ENCODE measurements at places on chromosomes 3 and 15.

DNA sequence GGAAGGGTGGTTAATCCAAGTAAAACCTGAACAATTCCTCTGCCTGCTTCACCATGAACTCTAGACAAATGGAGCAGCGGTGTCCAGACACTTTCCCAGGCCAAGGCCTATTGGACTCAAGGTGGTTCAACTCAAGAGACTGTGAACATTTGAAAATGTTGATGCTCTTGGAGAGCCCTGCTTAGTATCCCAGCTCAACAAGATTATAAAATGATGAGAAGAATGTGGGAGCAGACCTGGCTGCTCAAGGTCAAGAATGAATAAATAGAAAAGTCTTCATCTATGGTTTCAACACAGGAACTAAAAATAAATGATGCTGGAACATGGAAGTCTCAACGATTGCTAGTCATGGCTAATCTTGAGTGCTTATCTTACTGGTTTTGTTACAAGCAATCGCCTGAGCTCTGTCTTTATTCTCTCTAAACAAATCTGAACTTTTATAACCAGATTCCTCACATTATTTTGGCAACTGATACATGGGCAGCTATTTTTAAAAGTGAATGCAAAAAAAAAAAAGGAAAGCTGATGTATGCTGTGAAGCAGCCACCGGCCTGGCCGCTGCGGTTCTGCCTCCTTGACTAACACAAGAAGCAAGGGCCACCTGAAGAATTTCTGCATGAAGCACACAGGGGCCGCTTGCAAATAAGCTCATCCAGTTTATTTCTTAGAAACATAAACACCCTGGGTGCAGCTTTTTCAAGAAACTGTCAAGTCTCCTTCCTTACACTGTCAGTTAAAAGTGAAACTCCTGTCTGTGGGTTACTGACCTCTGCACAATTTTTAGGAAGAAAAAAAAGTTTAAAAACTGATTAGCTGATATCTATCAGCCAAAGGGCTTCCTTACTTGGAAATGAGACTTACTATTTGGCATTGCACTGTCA is 120.1 kb upstream of the ARHGEF3 start:
- DNase-seq, result no peak

DNA sequence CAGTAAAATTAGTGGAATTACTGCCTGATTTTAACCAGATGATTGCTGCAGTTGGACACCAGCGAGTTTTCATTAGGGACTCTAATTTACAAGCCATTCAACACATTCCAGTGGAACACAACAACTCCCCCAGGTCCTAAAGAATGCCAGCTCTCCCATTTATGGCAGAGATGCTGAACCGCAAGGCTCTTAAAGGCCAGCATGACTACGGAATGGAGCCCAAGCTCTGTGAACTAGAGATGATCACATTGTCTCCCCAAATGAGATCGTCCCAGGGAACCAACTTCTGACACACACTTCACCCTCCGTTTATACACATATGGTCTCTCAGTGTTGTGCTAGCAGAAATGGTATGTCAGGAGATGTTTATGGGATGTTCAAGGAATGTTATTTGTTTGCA is 446.2 kb upstream of the NR2F2 start:
- peak; percentile 80 for DNase-seq

DNA sequence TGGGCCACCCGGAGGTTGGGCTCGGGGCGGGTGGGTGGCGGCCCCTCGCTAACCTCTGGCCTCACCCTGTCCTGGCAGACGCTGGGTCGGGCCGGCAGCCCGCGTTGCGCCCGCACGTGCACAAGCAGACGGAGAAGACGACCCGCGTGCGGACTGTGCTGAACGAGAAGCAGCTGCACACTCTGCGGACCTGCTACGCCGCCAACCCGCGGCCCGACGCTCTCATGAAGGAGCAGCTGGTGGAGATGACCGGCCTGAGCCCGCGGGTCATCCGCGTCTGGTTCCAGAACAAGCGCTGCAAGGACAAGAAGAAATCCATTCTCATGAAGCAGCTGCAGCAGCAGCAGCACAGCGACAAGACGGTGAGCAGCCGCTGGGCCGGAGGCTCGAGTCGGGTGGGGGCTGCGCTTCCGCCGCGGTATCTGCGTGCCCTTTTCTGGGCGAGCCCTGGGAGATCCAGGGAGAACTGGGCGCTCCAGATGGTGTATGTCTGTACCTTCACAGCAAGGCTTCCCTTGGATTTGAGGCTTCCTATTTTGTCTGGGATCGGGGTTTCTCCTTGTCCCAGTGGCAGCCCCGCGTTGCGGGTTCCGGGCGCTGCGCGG is 3.7 kb downstream of the ISL2 start:
- peak; percentile 80 for DNase-seq

- no peak for DNase-seq
Observed at GRCh38 chr15:61517335-61517734, 288.2 kb upstream of the RORA start.

GRCh38 chr3:76310667-76311066 is 525.3 kb upstream of the ZNF717 start:
- DNase-seq, result peak; percentile 78

- DNase-seq, result no peak
Observed at GRCh38 chr3:106157411-106157810, 288.6 kb upstream of the CBLB start.

GRCh38 chr15:85795337-85796305 is 896 bp upstream of the KLHL25 start:
- DNase-seq, result no peak

GRCh38 chr15:97786741-97787140 is 173.8 kb upstream of the ARRDC4 start:
- DNase-seq, result no peak

DNA sequence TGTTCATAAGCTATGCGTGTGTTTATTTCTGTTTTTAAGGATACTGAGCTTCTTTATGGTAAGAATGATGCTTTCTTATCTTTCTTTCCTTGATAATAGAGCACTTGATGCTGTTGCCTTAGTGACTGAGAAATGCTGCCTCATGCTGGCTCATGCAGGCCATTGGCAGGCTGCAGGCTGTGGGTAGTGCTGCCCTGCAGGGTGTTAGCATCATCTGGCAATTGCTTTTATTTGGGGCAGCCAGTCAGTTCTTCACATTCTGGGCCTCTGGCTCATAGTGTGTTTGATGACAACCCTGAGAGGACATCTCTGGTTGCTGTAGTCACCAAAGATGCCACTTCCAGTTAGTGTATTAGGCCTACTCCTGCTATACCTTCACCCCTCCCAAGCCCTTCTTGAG is 66.2 kb upstream of the ONECUT1 start:
- DNase-seq, result no peak

DNA sequence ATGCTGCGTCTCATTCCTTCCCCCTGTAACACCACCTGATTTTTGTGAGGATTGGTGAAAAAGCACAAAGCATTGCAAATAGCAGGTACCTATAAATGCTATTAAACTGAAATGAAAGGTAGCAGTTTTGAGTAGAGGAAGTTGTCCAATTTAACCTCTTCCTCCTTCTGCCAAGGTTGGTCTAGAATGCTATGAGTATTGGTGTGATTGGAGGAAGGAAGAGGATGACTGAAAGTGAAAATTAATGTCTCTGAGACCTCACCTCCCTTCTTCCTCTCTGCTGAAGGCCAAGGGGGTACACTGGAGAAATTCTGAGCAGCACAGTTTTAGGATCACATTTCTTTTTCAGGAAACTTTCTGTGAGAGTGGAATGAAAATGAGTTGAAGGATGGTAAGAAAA is 94.4 kb downstream of the DTWD1 start:
- DNase-seq, result no peak

- DNase-seq, result no peak
Observed at GRCh38 chr3:73391984-73392383, 232.8 kb downstream of the PDZRN3 start.

DNA sequence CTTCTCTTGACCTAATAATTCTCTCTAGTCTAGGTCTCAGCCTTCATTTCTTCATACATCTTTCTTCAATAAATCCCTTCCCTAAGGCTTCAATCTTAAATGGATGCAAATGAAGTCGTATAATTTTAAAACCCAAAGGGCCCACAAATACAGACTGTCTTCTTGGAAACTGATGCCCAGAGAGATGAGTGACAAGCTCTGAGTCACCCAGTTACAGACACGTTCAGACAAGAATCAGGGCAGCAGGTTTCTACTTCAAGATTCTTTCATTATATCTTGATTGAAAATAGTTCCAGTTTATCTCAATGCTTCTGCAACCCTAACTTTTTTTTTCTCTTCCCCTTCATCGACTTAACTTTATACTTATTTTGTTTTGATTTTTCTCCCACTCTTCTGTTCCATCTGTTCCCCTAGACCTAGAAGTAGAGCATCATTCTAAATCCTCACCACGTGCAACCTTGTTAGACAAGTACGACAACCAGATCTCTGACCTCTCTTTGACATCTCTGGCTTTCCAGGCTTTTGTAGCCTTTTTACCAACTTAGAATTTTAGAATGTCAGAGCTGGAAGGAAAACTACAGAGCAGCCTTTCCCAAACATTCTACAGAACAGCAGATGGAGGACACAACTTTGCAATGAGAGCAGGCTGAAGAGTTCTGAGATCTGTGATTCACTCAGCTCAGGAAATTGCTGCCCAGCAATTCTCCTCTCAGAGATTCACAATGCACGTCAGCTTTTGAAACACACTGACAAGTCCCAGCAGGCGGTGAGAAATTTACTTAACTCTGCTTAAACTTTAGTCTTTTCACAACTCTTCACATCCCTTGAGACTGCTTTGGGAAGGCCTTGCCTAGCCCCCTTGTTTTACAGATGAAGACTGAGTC is 25.3 kb downstream of the NCEH1 start:
- no peak for DNase-seq

- DNase-seq, result no peak
Observed at GRCh38 chr15:74264081-74264501, 28.0 kb downstream of the CCDC33 start.

DNA sequence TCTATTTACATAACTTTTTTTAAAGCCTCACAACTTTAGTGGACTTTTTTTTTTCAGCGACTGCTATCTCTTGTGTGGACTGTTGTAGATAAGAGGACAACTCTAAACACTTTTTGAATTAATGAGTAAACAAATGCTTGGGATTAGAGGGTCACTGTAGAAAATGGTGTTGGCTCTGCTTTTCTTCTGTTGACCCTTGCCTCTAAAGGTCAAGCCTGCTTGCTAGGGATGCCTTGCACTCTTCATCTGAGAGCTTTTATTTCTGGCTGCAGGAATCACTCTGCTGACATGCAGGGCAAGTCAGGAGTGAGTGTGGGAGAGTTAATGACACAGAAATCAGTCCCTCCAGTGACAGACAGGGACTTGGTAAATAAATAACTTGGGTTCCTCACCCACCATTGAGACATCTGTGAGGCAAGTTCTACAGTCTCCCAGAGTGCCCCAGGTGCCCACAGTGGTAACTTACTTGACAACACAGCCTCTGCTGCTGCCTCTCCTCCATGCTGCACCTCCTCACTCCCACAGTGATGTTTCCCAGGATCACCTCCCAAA is 390.1 kb downstream of the IL20RB start:
- no peak for DNase-seq

GRCh38 chr3:52752045-52752660 is 18.6 kb downstream of the NEK4 start:
- no peak for DNase-seq

DNA sequence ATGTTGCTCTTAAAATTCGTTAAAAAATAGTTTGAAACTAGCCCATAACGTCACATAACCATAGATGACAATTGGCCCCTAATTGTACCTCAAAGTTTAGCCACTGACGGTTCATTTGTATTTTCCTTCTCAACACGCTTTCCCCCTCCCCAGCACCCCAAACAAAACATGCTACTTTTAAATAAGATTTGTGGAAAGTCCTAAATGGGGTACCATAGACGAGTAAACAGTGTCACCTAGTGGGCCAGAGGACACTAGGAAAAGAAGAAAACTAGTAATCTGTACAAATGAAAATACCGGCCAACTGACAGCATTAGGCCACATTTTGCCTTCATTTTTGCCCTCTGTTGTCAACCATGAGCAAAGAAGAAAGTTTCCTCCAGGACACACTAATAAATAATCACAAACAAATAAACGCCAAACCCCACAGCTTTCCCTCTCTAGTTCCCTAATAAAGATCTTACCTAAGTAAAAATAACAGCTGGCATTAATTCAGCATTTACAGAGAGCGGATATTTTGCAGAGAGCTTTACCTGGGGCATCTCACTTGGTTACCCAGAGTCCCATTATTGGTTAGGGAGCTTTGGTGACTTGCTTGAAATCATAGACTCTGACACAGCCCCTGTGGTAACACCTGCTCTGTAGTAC is 175.1 kb upstream of the ATP11B start:
- DNase-seq, result peak; percentile 48

- DNase-seq, result peak; percentile 46
Observed at GRCh38 chr3:188266562-188267274, 112.8 kb downstream of the LPP start.

DNA sequence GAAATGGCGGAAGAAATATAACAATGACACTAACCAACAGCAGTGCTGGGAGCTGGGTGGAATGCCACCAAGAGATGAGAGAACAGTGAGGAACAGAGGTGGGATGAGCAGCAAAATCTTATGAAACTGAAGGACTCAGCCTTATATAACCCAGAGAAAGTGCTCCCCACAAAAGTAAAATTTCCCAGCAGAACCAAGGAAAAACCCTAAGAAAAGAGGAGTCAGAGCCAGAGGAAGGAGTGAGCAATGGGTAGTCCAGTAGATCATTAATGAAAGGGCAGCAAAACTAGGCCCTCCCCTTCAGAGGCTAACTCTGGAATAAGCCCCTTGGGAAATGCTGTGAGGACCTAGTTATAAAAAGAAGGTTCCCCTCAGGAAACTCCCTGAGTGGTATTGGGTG is 24.7 kb upstream of the UBE2E1 start:
- DNase-seq, result no peak

DNA sequence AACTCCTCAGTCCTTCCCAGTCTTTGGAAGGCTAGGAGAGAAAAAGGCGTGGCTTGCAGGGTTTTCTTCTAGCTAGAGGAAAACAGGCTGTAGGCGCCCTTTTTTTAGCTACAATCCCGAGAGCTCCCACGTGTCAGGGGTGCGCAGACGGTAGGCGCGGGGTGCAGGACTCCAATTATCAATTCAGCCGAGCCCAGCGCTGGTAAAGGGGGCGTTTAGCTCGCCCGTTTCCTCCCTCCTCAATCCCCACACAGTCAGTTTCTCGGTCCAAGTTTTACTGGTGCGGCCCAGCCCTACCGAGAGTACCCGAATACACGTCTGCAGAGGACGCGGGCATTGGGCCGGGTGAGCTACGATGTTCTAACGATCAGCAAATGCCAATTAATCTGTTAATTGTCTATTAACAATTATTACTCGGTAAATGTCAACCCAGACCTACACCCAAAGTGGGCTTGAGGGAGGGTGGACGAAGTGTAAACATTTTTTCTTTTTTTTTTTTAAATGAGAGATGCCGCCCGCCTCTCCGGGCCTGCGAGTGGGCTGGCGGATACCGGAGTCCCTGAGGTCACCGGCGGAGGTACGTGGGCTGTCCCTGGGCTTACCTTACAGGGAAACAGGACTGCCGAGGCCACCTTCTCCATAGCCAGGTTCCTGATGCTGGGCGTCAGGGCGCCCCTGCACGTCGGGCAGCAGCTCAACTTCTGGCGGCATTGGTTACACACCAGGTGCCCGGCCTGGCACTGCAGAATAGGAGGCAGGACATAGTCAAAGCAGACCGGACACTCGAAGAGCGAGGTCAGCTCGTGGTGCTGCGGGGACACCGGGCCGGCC is 923 bp downstream of the SIAH2 start:
- DNase-seq, result no peak

- no peak for DNase-seq
Observed at GRCh38 chr15:98964466-98965133, 43.0 kb downstream of the PGPEP1L start.

- DNase-seq, result no peak
Observed at GRCh38 chr15:81394603-81395002, 20.6 kb upstream of the TMC3 start.

GRCh38 chr15:77607111-77607893 is 25.4 kb downstream of the LINGO1 start:
- no peak for DNase-seq

- no peak for DNase-seq
Observed at GRCh38 chr15:51550841-51551240, 71.7 kb downstream of the DMXL2 start.

- DNase-seq, result no peak
Observed at GRCh38 chr3:168495270-168495669, 399.5 kb upstream of the GOLIM4 start.

All from spinal cord (tissue), 10 donors.